Pulmonary artery endothelial cell (primary cell): ENCODE measurements at places on chromosomes 6 and 20. TPM values are rescaled to one million over a fixed set of nuclear protein-coding genes. Genes with fewer than 3 reads are reported as not detected.

Gene EXOC2
- total RNA-seq: 39.2 and 48.5 TPM in 2 replicates

DNA sequence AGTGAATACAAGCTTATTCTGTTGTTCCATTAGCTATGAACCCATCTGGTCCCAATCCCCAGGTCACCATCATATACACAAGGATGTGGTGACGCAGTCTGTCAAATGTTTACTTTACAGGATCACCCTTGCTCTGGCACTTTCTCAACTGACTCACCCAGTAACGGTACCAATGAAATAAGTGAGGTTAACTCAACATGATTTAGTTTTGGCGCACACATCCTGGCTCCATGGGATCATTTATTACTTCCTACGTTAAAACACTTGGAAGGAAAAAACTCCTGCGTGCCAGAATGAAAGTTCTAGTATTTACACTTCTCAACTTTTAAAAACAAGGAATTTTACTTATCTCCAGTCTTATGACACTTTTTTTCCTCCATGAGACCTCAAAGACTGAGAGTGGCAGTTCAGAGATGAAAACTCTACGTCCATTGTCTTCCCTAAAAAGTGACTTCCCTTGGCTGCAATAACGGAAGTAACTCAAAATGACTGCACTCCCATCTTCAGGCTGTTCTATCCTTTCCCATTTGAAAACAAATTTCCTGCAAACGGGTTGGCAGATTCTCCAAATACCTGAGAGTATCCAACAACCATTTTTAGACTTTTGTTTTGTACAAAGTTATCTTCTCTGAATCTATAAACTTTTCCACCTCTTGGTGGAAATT is 15.9 kb downstream of the AGPAT4 start:
- peak; percentile 71 for DNase-seq

GRCh38 chr6:150685860-150686259 is 86.2 kb downstream of the PLEKHG1 start:
- DNase-seq: no peak

GRCh38 chr6:52647199-52647598 is 23.7 kb upstream of the TMEM14A start:
- no peak for DNase-seq

GRCh38 chr20:63192721-63193120 is 23.2 kb downstream of the YTHDF1 start:
- no peak for DNase-seq

GRCh38 chr6:42923666-42924065 is 5.6 kb upstream of the CNPY3 start:
- DNase-seq: no peak

- no peak for DNase-seq
Measured at GRCh38 chr6:44831002-44831610, 443.6 kb downstream of the CDC5L start.
